ENCODE measurements at places on chromosomes 1 and 21. TPM values are rescaled to one million over a fixed set of nuclear protein-coding genes. Genes with fewer than 3 reads are reported as not detected.

GNPAT gene
- 112 TPM for polyA plus RNA-seq

CFAP107 gene
- not detected for polyA plus RNA-seq

MAP1LC3C gene
- 3.6 TPM for polyA plus RNA-seq

CFHR1 gene
- not detected for polyA plus RNA-seq

SELENBP1 gene
- 12.7 TPM for polyA plus RNA-seq

NBPF6 gene
- not detected for polyA plus RNA-seq

TNFAIP8L2 gene
- polyA plus RNA-seq, result 0.62 TPM

FNDC5 gene
- 73.3 TPM for polyA plus RNA-seq

RIMKLA gene
- polyA plus RNA-seq, result 0.70 TPM

CAPN8 gene
- polyA plus RNA-seq, result 0.09 TPM

S100A7A gene
- polyA plus RNA-seq, result not detected

KHDRBS1 gene
- 40.4 TPM for polyA plus RNA-seq

TNFRSF8 gene
- 0.64 TPM for polyA plus RNA-seq

AKR7A3 gene
- 0.42 TPM for polyA plus RNA-seq

ZC3H12A gene
- polyA plus RNA-seq, result 23.3 TPM

MYOG gene
- 59.7 TPM for polyA plus RNA-seq

CELA2B gene
- polyA plus RNA-seq, result not detected

GLIS1 gene
- polyA plus RNA-seq, result 0.03 TPM

AHCYL1 gene
- 42.5 TPM for polyA plus RNA-seq

MPL gene
- not detected for polyA plus RNA-seq

FNDC10 gene
- polyA plus RNA-seq, result 0.15 TPM

TSPAN2 gene
- 0.87 TPM for polyA plus RNA-seq

LRRC3 gene
- polyA plus RNA-seq, result 0.08 TPM

FCRL2 gene
- polyA plus RNA-seq, result not detected

S100A9 gene
- polyA plus RNA-seq, result 111 TPM

PTGS2 gene
- 0.05 TPM for polyA plus RNA-seq

SNX27 gene
- 41.0 TPM for polyA plus RNA-seq

LCE1D gene
- polyA plus RNA-seq, result not detected

IGSF21 gene
- 0.17 TPM for polyA plus RNA-seq

NECTIN4 gene
- not detected for polyA plus RNA-seq

RPL11 gene
- 842 TPM for polyA plus RNA-seq

PCBP3 gene
- polyA plus RNA-seq, result 0.10 TPM

FAM72D gene
- not detected for polyA plus RNA-seq

PROK1 gene
- 15.0 TPM for polyA plus RNA-seq

ZMYM4 gene
- polyA plus RNA-seq, result 4.8 TPM

HENMT1 gene
- polyA plus RNA-seq, result 4.1 TPM

CELSR2 gene
- polyA plus RNA-seq, result 6.9 TPM

IGFN1 gene
- polyA plus RNA-seq, result 2.7 TPM

LRRC7 gene
- 0.43 TPM for polyA plus RNA-seq

GFI1 gene
- 0.01 TPM for polyA plus RNA-seq

SPRR2F gene
- polyA plus RNA-seq, result not detected

GSTM5 gene
- polyA plus RNA-seq, result 0.53 TPM

ZBED6 gene
- 8.0 TPM for polyA plus RNA-seq

AQP10 gene
- polyA plus RNA-seq, result 0.04 TPM

UBQLN4 gene
- polyA plus RNA-seq, result 36.8 TPM

GUCA2B gene
- not detected for polyA plus RNA-seq

NUDT4B gene
- polyA plus RNA-seq, result 12.5 TPM

GPR153 gene
- polyA plus RNA-seq, result 0.75 TPM

DLGAP3 gene
- polyA plus RNA-seq, result 0.08 TPM

MYBPH gene
- polyA plus RNA-seq, result 20.6 TPM

Data from psoas muscle (tissue), 8 donors.